ENCODE measurements at places on chromosomes 12 and 14. TPM values are rescaled to one million over a fixed set of nuclear protein-coding genes. Genes with fewer than 3 reads are reported as not detected.

Gene RAB15
- total RNA-seq, result 6.5 TPM

Gene SLC38A2
- 315 TPM for total RNA-seq

Gene BCL11B
- 65.7 TPM for total RNA-seq

Gene LYZ
- total RNA-seq, result not detected

Gene SCNN1A
- total RNA-seq, result 2.8 TPM

Gene PRPH
- not detected for total RNA-seq

Gene FOXG1
- total RNA-seq, result not detected

Gene RD3L
- total RNA-seq, result not detected

Gene KLRD1
- 0.27 TPM for total RNA-seq

Gene RABGGTA
- total RNA-seq, result 58.6 TPM

Gene CCER1
- not detected for total RNA-seq

Gene MYBPC1
- not detected for total RNA-seq

Gene ABCC9
- total RNA-seq, result not detected

Gene OAS1
- 17.8 TPM for total RNA-seq

Gene TAS2R31
- total RNA-seq, result 4.4 TPM

Gene TCL1B
- total RNA-seq, result not detected

Gene ABHD4
- total RNA-seq, result 13.8 TPM

Gene BBOF1
- 0.64 TPM for total RNA-seq

Gene INSM2
- total RNA-seq, result 0.08 TPM

Gene IRAK4
- 11.6 TPM for total RNA-seq

Gene LRRC10
- not detected for total RNA-seq

Gene ARHGAP9
- total RNA-seq, result 151 TPM

Gene AICDA
- total RNA-seq, result not detected

Gene ARHGDIB
- 811 TPM for total RNA-seq

Gene PTPRB
- total RNA-seq, result not detected

Gene EPYC
- not detected for total RNA-seq

Gene KRT73
- 0.98 TPM for total RNA-seq

Gene SIRT4
- 3.3 TPM for total RNA-seq

Gene ARPC3
- 298 TPM for total RNA-seq

Gene PRICKLE1
- not detected for total RNA-seq

Gene TMEM52B
- not detected for total RNA-seq

Gene RASSF9
- not detected for total RNA-seq

Gene AKAP5
- total RNA-seq, result 1.4 TPM

Gene MMP17
- total RNA-seq, result not detected

Gene DDHD1
- total RNA-seq, result 50.1 TPM

Gene FAM186B
- total RNA-seq, result 0.18 TPM

Gene SMCO2
- total RNA-seq, result 0.37 TPM

Gene KRT7
- total RNA-seq, result 0.36 TPM

Gene DNAI7
- 0.35 TPM for total RNA-seq

Gene SYNDIG1L
- not detected for total RNA-seq

Gene RFLNA
- total RNA-seq, result 0.32 TPM

Gene CLEC9A
- not detected for total RNA-seq

Gene SERPINA10
- total RNA-seq, result not detected

Gene COQ5
- 37.8 TPM for total RNA-seq

All from activated naive CD4-positive, alpha-beta T cell treated with anti-CD3 and anti-CD28 coated beads, Interleukin-2, amount 50 U/mL, for 72 hours (primary cell).